ENCODE measurements at places on chromosomes 16 and 17. TPM values are rescaled to one million over a fixed set of nuclear protein-coding genes. Genes with fewer than 3 reads are reported as not detected.

DNA sequence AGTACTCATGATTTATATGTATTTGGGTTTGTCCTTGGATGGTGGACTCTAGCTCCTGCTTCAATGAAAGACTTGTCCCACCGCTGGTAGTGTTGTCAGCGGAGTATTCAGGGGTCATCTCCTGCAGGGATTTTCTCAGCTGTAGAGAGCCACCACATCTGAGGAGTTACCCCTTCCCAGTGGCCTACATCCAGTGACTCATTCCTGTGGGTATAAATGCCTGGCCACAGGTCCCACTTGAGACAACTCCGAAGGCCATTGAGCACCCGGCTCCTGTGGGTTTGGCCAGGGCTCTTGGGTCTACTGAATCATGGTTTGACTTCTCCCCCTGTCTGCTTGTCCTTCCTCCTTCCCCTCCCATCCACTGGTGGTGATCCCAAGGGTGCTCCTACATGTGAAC is 34.6 kb upstream of the WSB1 start:
- no peak overlapping the region for H3K27ac ChIP-seq
- no peaks in the 10 kb centered on the region for H3K4me1 ChIP-seq
- no peak for DNase-seq
- no peaks in the 10 kb centered on the region for H3K36me3 ChIP-seq

ARRB2 gene
- total RNA-seq: 36.6 TPM

- no peak overlapping the region for H3K27ac ChIP-seq
- no peak for DNase-seq
- H3K36me3 ChIP-seq: no peaks in the 10 kb centered on the region
- no peaks in the 10 kb centered on the region for H3K27me3 ChIP-seq
- H3K4me1 ChIP-seq: no peaks in the 10 kb centered on the region
- no peak overlapping the region for H3K4me3 ChIP-seq
Observed at GRCh38 chr17:35900708-35901480, 20.7 kb upstream of the CCL5 start.

B3GNT9 gene
- total RNA-seq: 2.4 TPM

- H3K27me3 ChIP-seq: no peaks in the 10 kb centered on the region
- H3K36me3 ChIP-seq: no peaks in the 10 kb centered on the region
- no peak for DNase-seq
- no peak overlapping the region for H3K4me3 ChIP-seq
- no peak overlapping the region for H3K27ac ChIP-seq
Observed at GRCh38 chr16:22739077-22739476, 74.9 kb upstream of the HS3ST2 start.

ADORA2B gene
- total RNA-seq: 2.1 TPM

DNA sequence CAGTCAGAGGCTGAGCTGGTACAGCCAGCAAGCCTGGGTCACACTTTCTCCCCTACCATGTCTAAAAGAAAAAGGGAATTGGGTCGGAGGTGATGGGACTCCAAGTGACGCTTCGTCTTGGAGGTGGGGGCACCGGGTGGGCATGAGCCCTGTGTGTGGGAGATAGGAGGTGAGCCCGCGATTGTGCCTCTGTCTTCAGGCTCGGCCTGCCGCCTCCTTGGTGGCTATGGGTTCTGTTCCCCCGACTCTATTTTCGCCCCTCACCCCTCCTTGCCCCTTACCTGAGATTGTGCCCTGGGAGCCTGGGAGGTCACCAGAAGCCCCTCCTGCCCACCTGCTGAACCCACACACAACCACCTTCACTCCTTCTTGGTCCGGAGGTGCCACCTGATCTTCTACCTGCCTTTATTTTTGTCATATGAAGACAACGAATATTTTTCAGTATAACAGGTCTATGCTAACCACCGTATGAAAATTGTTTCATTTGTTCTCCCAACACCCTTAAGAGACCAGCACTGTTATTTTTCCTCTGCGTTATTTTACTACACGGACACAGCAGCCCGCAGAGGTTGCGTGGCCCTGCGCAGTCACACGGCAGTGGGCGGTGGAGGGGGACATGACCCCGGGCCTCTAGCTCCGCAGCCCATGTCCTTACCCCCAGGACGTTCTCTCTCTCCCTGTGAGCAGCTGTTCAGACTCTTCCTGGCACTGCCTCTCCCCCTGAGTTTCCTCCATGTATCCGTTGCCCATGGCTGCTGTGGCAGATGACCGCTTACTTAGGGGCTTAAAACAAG is 49.9 kb downstream of the ATP2C2 start:
- H3K36me3 ChIP-seq: no peaks in the 10 kb centered on the region
- no peak overlapping the region for H3K27ac ChIP-seq
- no peak overlapping the region for H3K4me3 ChIP-seq
- no peak for DNase-seq
- no peaks in the 10 kb centered on the region for H3K27me3 ChIP-seq

Measured in uterus (tissue), 4 donors.